ENCODE measurements at places on chromosomes 16 and 17.

- no peak for DNase-seq
These were observed 202.6 kb upstream of the MYOCD start for GRCh38 chr17:12463102-12463501.

DNA sequence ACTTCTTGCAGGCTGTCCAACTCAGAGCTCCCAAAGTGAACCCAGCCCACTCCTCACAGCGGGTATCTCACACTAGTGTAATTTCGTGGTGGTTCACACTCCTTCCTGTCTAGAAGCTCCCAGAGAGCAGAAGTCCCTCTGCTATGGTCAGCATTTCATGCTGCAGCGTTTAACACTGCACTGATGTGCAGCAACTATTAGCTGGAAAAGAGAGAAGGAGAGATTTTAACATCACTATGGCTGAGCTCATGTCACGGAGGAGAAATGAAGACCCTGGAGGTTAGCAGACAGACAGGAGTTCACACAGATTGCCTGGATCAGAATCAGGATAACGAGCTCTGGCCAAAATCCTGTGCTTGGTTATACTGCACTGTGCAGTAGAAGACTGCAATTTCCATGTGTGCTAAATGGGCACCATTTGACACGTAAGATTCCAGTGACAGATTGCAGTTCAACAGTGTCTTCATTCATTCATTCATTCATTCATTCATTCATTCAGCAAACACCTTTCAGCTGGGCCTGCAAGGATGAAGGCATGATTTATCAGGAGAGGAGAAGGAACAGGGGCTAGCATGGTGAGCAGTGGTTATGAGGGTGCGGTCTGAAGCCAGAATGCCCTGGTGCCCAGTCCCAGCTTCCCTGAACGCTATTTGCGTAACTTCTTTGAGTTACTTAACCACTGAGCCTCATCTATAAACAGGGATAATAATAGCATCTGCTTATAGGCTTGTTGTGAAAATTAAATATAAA, 5.3 kb upstream of the CCL1 start:
- peak; percentile 8 for DNase-seq

- DNase-seq, result peak; percentile 27
These were observed 4.0 kb upstream of the WNT3 start for GRCh38 chr17:46822388-46822921.

GRCh38 chr16:2174396-2175131, 19.0 kb downstream of the TRAF7 start:
- no peak for DNase-seq

DNA sequence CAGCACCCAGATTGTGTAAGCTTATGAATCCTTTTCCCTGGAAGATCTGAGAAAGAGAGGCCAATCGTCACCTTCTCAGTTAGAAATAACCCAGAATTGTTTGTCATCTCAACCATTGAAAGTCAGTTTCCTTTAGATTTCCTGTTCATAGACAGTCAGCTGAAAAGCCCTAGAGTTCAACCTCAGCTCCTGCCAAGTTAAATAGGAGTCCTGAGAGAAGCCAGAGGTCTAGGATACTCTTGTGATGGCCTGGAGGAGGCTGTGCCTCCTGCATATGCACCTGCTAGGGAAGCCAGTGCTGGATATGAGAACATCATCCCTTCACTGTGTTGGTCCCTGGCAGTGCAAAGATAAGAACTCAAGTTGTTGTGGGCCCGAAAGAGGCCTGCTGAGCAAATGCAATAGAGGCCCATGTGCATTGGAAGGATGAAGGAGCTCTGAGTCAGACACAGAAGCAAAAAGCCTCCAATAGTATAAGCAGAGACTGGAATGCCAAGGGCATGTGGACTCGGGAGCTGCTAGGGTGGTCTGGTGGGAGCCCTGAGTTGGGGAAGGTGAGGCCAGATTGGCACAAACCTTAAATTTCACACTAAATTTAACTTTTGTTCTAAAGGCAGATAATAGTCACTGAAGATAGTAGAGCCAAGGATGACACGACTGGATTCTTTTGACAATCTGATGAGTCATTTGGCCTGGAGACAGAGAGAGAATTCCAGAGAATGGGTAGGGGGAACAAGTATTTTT, 520.9 kb upstream of the CDH5 start:
- no peak for DNase-seq

DNA sequence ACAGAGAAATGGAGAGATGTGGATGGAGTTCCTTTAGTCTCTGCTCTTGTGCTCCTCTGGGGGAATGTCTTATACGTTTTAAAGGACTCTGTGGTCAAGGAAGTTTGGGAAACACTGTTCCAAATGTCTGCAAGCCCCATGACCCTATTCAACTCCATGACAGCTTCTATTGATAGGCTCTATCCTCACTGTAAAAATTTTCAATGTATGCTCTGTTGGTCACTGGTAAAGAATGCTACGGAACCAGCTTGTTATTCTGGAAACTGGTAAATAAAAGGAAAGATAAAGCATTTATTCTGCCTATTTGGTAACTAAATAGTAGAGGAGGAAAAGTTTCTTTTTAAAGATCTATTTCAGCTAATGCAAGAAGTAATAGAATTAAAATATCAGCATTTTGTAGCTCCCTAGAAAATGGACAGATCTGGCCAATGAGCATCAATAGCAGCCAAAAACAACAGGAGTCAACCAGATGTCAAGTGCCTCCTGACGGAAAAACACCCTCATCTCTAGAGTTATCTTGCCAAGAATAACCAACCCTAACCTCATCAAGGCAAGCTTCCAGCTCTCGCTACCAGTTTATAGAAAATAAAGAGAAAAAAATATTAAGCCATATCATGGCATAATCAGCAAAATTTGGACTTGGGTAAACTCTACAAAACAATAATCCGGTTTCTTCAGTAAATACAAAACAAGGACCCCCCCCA, 16.1 kb downstream of the GDE1 start:
- no peak for DNase-seq

DNA sequence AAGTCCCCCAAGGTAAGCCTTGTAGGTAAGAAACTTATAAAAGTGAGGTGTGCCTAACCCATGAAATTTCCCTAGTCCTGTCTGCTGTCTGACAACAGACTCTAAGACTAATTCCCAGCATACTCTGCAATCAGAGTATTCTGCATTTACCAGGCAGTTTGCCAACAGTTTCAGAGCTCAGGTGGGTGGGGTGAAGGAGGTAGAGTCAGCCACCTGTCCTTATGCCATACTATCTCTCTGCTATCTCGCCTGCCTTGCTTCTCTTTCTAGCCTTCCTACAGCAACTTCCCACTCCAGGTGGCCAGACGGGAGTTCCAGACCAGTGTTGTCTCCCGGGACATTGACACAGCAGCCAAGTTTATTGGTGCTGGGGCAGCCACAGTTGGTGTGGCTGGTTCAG, 2.3 kb downstream of the ATP5MC1 start:
- no peak for DNase-seq

DNA sequence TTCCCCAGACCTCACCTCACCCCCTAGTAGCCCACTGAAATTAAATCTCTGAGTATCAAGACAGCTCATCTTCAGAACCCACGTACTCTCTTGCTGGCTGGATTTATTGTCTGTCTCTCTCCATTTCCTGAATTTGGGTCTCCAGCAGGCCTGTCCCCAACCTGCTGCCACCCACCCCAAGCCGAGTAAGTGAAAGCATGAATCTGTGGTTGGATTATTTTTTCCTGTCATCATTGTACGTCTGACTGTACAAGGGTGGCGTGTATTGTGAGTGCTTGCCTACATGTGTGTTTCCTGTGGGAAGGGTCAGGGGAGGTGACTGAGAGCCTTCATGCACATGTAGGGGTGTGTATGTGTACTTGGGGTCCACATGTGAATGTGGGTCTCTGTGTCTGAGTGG, 5.4 kb downstream of the TNP2 start:
- DNase-seq, result peak; percentile 51

GRCh38 chr17:17474341-17474740, 2.5 kb upstream of the MED9 start:
- DNase-seq, result no peak

DNA sequence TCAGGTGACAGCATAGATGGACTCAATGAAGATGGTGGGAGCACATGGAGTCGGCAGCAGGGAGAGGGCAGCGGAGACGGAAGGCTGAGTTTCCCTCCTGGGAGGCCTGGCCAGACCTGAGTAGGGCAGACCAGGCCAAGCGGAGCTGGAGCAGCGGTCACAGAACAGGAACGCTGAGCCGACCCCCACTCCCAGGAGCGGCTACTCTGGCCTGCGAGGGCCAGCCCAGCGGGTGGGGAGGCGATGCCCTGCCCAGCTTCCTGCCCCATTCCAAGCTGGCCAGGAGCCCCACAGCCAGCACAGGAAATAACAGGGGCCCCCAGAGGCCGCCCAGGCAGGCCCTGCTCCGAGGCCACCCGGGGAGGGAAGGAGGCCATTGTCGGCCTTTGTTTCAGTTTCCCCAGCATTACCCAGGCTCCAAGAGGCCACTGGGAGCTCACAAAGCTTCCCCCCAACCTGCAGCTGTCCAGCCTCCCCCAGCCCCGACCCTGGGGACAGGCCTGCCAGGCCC, 79.8 kb downstream of the ZNF423 start:
- no peak for DNase-seq

DNA sequence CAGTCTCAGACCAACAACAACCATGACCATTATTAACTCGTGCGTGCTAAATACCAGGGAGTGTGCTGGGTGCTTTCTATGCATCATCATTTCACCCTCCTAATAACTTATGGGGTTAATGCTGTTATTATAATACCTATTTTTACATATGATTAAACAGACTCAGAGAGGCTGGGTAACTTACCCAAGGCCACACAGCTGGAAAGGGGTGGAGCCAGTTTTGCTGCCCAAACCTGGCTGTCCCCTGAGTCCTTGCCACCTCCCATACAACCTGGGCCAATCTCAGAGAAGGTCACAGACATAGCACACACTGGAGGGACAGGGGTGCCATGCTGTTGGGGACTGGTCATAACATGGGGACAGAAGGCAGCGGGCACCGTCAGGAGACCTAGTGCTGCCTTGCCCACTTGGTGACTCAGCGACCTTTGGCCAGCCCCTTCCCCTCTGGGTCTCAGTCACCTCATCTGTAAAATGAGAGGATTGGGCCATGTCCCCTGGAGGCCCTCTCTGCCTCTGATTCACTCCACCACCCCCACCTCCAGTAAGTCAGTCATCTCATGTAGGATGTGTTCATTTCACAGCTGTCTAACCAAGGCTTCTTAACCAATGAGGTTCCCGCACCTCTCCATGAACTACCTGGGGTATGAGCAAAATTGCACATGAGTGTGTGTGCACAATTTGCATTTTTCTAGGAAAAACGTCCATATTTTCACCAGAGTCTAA, 11.4 kb upstream of the FADS6 start:
- no peak for DNase-seq

- no peak for DNase-seq
These were observed 92.1 kb upstream of the GSE1 start for GRCh38 chr16:85520853-85521521.

DNA sequence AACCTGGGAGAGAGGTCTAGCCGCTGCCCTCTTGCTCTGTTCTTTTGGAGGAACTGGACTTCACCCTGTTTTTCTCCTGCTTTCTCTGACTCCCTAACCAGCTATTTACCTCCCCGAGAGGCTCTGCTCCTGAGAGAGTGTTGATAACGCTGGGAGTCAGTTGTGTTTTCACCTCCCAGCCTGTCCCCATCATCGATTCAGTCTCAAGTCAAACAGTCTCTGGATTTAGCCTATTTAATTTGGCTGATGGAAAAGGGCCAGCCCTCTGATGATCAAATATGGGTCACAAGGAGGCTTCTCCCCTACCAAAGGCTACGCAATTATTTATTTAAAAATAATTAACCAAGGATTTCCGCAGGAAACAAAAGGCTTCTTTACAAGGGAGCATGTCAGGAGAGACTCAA, 31.8 kb downstream of the HNF1B start:
- DNase-seq, result no peak

DNA sequence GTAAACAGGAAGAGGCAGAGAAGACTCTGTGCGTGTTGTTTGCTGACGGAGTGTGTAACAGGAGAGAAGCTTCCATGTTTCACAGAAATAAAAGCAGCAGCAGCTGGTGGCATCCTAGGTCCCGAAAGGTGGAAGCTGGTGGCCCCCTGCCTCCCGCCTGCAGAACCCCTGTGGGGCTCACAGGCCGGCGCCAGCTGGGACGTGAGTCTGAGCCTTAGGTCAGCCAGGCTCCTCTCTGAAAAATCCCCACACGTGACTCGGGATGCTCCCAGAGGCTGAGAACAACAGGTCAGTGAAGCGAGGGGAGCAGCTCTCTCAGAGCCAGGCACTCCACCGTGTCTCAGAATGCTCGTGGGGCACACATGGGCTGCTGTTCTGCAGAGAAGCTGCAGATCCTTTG, 27.4 kb downstream of the TMEM204 start:
- no peak for DNase-seq

GRCh38 chr16:11602321-11602720, 15.6 kb upstream of the LITAF start:
- no peak for DNase-seq

GRCh38 chr17:47739150-47739549, 6.1 kb downstream of the TBX21 start:
- no peak for DNase-seq

DNA sequence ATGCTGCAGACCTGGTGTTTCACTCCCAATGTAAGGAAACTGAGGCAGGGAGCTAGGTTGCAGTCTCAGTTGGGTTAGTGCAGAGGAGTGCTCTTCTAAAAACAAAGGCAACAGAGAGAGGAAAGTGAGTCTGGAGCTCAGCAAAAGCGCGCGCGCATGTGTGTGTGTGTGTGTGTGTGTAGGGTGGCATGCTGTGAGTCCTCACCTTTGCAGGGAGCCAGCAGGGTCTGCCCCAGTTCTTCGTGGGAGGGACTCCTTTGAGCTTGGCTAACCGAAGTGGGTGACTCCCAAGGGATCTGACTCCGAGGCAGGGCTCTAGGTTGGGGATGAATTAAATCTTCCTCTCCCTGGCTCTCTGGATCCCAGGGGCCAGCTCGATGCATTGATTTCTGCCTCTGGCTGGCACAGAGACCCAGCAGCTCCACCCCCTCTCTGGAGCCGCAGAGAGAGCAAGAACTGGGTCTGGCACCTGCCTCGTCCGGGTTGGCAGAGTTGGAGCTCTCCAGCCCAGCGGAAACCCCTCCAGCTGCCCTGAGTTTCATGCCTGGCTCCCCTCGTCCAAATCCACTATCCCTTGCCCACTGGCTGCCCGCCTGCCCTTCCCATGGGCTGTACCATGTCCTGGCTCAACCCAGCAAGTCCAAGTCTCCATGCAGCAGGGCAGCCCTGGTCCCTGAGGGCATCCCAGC, 1.3 kb upstream of the BTBD17 start:
- no peak for DNase-seq

All from activated T-helper 2 cell treated with anti-CD3 and anti-CD28 coated beads, Interferon-gamma antibody, Interleukin-2, Interleukin-4, amounts not matched to agents 10 μg/mL and 5 μg/mL and 100 μg/mL, durations not matched to agents 14 hours and 24 hours and 36 hours (primary cell).